ENCODE measurements at places on chromosomes 16 and 17.

DNA sequence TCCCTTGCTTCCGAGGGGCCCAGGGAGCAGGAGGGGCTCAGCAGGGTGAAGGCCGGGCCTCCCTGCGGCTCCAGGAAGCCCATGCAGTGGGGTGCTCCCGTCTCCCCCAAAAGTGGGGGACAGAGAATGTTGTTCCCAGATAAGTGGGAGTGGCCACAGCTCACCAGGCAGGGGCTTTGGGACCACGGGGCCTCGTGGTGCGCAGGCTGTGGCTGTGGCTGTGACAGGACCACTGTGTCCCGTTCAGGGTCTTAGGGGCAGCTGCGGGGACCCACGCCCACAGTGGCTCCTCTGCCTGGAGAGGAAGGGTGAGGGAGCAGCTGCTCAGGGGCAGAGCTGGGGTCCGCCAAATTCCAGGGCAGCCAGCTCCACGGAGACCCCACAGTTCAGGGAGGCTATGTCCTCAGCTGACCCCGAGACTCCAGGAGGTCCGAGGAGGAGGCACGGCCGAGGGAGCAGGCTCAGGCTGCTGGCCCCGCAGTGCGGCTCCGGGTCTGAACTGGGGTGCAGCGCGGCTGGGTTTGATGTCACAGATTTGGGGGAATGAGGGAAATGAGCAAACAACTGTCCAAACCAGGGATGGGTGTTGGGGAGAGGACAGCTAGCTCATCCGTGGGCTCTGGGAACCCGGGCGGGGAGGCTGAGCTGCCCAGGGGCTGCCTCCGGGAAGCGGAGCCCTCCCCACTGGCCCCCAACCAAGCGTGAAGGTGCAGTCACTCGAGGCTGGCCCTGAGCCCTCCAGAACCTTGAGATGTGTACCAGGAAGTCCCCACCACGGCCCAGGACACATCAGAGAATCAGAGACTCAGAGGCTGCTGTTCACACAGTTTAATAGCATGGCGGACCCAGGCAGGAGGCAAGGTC, 23.4 kb downstream of the TPSD1 start:
- H3K4me1 ChIP-seq = no peaks in the 10 kb centered on the region
- no peak overlapping the region for H3K27ac ChIP-seq
- H3K4me3 ChIP-seq = no peak overlapping the region
- no peak for DNase-seq
- H3K36me3 ChIP-seq = no peaks in the 10 kb centered on the region

DNA sequence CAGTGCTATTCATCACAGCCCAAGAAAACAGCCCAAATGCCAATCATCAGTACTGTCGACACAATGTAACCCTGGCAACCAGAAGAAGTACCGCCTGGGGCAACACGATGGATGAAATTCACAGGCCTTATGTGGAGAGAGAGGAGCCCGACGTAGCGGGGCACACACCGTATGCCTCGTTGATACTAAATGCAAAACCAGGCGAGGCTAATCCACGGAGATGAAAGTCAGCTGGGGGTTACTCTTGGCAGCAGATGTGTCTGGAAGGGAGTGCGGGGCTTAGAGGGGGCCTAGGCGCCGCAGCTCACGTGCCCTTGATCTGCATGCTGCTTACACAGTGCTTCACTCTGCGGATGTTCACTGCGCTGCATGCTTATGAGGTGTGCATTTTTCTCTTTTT, 29.8 kb downstream of the ITGAE start:
- no peaks in the 10 kb centered on the region for H3K36me3 ChIP-seq
- H3K4me1 ChIP-seq = no peaks in the 10 kb centered on the region
- H3K27me3 ChIP-seq = no peaks in the 10 kb centered on the region
- H3K27ac ChIP-seq = no peak overlapping the region
- no peak overlapping the region for H3K4me3 ChIP-seq

DNA sequence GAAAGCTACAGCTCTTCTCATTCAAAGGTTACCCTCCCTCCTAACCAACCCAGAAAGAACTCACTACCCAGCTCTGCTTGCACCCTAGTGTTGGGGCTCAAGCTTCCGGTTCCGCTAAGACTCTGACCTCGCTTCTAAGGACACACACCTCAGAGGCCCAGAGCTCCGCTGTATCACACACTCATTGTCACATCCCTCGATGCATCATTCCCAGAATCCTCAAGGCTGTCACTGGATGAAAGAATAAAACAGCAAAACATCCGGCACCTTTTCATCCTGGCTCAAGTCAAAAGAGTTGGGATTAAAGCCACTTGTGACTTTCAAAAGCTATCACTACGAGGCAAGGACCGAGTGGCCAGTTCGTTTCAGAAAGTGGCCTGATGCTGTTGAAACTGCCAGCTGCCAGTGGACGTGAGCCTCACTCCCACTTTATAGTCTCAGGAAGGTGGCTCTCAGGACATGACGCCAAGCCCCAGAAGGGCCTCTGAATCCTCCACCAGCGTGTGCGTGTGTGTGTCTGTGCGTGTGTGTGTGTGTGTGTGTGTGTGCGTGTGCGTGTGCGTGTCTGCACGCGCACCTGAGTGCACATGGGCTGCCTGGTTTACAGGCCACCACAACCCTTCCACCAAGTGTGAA, 29.0 kb downstream of the ZFHX3 start:
- peak; percentile 14 for DNase-seq
- H3K27ac ChIP-seq = no peak overlapping the region
- H3K36me3 ChIP-seq = no peaks in the 10 kb centered on the region
- H3K4me3 ChIP-seq = no peak overlapping the region

GRCh38 chr16:88063211-88063773, 112.1 kb downstream of the BANP start:
- no peak overlapping the region for H3K4me3 ChIP-seq
- H3K27me3 ChIP-seq = no peaks in the 10 kb centered on the region
- H3K36me3 ChIP-seq = peaks cover 87% of the 10 kb centered on the region
- peak; percentile 70 for DNase-seq
- no peaks in the 10 kb centered on the region for H3K4me1 ChIP-seq

- no peak overlapping the region for H3K4me3 ChIP-seq
- no peaks in the 10 kb centered on the region for H3K27me3 ChIP-seq
- H3K27ac ChIP-seq = no peak overlapping the region
- no peaks in the 10 kb centered on the region for H3K36me3 ChIP-seq
Observed at GRCh38 chr16:68003031-68003430, 3.7 kb upstream of the DPEP2 start.

- no peaks in the 10 kb centered on the region for H3K36me3 ChIP-seq
- H3K27me3 ChIP-seq = no peaks in the 10 kb centered on the region
- no peak overlapping the region for H3K4me3 ChIP-seq
- DNase-seq = no peak
- H3K27ac ChIP-seq = no peak overlapping the region
Observed at GRCh38 chr16:8934601-8935000, 29.1 kb downstream of the USP7 start.

- no peak overlapping the region for H3K4me3 ChIP-seq
- H3K4me1 ChIP-seq = no peaks in the 10 kb centered on the region
- no peak for DNase-seq
- no peak overlapping the region for H3K27ac ChIP-seq
- peaks cover 19% of the 10 kb centered on the region for H3K27me3 ChIP-seq
Observed at GRCh38 chr17:40777459-40777858, 4.9 kb downstream of the KRT27 start.

DNA sequence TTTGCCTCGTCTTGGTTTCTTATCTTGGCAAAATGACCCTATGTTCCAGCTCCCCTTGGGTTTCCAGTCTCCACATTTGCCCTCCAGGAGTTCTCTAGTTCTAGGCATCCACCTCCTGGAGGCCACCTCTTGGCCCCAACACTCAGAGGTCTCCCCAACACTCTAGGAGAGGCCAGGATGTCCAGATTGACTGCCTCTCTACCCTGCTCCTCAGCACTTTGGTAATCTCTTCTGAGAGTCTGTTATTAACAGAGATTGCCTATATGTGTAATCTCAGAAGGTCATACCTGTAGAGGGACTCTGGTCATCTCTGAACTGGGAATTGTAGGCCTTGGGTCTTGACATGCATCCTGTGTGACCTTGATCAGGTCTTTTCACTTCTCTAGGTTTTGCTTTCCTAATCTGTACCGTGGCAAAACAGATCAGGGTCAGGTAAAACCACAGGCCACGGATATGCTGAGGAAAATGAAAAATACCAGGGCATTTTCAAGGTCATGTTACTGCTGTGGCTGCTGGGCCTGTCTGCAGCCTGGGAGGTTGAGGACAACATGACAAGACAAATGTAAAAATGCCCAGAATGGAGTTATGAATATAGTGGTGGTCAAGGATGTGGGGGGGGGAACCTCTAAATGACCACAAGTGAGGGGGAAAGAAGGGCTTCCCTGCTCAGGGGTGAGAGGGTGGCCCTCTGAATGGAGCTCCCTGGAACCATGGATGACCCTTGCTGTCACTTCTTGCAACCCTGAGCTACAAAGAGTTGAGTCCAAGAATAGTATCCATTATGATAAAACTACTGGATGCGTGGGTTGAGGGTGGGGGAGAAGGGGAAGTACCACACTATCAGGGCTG, 5.0 kb upstream of the CCL4L2 start:
- H3K36me3 ChIP-seq = no peaks in the 10 kb centered on the region
- H3K4me1 ChIP-seq = no peaks in the 10 kb centered on the region
- H3K27ac ChIP-seq = no peak overlapping the region
